ENCODE measurements at places on chromosomes 1 and 21. TPM values are rescaled to one million over a fixed set of nuclear protein-coding genes. Genes with fewer than 3 reads are reported as not detected.

- DNase-seq, result no peak
These were observed 9.4 kb downstream of the LAMB3 start for GRCh38 chr1:209642816-209643215.

The LSS gene
- total RNA-seq, result 194 TPM

The TPRG1L gene
- 42.5 TPM for total RNA-seq

- no peak for DNase-seq
These were observed 590.4 kb downstream of the PLPP3 start for GRCh38 chr1:55988963-55989452.

The C1orf141 gene
- total RNA-seq, result not detected

- no peak for DNase-seq
These were observed 284.4 kb upstream of the PKN2 start for GRCh38 chr1:88399690-88400089.

The AIM2 gene
- total RNA-seq, result 0.42 TPM

GRCh38 chr1:19209439-19209989, 552 bp downstream of the UBR4 start:
- peak; percentile 68 for DNase-seq

The RNU1-4 gene
- total RNA-seq, result under 0.01 TPM

The SERTAD4 gene
- total RNA-seq, result under 0.01 TPM

The MROH7 gene
- total RNA-seq, result 0.51 TPM

- no peak for DNase-seq
These were observed 591.6 kb upstream of the PLXNA2 start for GRCh38 chr1:208835781-208836180.

The GPATCH4 gene
- total RNA-seq, result 18.7 TPM

The RRP15 gene
- 4.9 TPM for total RNA-seq

- no peak for DNase-seq
These were observed 47.1 kb downstream of the GPR88 start for GRCh38 chr1:100584761-100585745.

The INAVA gene
- total RNA-seq, result 3.1 TPM

The CELA3B gene
- total RNA-seq, result not detected

GRCh38 chr1:200075522-200075921, 48.0 kb downstream of the NR5A2 start:
- no peak for DNase-seq

- DNase-seq, result no peak
These were observed 62.4 kb downstream of the ERI3 start for GRCh38 chr1:44292651-44293050.

DNA sequence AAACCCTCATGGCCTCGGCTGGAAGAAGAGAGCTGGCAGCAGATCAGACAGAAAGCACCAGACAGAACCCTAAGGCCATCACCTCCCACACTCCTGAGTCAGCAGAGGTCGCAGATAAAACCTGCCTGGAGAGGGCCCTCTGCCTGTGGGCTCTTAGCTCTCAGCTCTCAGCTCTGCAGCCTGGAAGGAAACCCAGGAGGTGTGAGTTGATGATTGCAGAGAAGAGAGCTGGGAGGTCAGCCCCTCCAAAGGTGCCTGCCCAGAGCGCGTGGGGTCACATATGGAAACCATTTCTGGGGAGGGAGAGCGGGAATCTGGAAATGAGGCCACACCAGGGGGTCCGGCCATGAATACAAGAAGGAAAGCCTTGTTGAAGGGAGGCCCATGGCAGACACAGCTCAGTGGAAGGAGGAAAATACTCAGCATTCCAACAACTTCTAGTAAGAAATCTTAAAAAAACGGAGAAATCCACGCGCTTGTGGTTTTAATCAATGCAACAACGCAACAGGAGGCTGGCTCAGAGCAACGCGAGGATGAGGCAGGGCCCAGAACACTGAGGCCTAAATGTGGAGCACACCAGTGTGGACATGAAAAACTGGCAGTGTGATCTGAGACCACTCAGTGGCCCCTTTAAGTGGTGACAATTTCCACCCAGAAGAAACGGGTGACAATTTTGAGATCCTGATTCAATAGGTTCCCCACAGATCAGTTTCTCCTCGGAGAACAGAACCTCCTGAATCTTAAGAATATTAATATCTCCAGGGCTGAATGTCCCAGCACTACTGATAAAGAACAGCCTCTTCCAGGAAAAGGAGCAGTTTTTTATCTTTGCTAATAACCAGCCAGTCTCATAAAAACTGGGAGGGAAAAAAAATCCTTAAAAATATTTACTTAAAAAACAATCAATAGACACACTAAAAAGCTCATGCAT, 45.7 kb downstream of the PSMG1 start:
- no peak for DNase-seq

GRCh38 chr1:45272913-45273371, 53.8 kb upstream of the HPDL start:
- DNase-seq, result no peak

DNA sequence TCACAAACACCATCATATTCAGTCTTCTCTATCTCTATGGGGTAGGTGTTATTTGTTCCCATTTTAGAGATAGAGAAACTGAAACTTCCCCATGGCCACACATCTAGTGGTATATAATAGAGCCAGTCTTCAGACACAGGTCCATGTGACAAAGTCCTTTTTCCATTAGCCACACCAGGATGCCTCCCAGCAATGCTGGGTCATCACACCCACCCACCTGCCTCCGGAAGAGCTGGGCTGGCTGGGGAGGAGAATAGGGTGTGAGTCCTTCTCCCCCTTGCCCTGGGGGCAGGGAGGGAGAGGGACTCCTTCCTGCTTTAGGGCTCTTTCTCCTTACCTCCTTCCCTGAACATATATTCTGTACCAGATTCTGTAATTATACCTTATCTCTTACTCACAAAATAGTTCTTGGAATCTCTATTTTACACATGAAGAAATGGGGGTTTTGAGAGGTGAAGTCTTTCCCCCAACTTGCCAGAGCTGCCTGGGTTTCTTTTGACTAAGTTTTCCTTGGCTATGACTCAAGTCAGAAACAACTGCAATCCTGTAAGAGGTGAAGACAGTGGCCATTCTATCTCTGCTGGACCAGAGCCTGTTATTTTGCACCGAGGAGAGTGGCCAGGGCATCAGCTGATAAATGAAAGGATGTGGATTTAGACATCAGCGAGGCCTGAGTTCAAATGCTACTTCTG, 30.0 kb downstream of the SOX13 start:
- no peak for DNase-seq

The OR6K2 gene
- not detected for total RNA-seq

GRCh38 chr21:45769294-45769693, 125.8 kb downstream of the PCBP3 start:
- no peak for DNase-seq

- no peak for DNase-seq
These were observed 7.2 kb upstream of the GNG12 start for GRCh38 chr1:67840449-67840848.

The CR2 gene
- not detected for total RNA-seq

GRCh38 chr1:184941735-184942134, 32.6 kb downstream of the NIBAN1 start:
- DNase-seq, result no peak

- DNase-seq, result no peak
These were observed 54.5 kb upstream of the PPM1J start for GRCh38 chr1:112769611-112770010.

DNA sequence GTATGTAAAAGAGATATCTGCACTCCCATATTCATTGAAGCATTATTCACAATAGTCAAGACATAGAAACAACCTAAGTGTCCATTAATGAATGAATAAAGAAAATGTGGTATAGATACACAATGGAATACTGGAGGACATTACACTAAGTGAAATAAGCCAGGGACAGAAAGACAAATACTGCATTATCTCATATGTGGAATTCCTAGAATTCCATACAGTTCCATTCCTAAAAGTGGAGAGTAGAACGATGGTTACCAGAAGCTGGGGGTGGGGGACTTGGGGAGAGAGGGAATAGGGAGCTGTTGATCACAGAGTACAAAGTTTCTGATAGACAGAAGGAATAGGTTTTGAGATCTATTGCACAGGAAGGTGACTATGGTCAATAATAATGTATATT, 7.4 kb downstream of the TMED5 start:
- DNase-seq, result no peak

DNA sequence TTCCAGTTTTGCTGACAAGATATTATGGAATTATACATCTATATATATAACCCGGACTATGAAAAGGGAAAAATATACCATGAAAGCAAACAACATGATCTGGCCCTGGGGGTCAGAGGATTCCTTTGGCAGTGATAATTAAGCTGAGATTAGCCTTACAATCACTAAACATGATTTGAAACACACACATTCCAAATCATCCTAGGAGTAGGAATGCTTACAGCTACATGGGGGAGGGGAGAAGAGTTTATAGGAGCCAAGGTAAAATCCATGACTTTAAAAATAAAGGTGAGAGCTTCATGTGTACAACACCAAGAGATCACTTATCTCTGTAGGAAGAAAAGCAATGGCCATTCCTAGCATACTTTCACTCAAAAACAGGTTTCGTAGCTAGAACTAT, 57.6 kb downstream of the AKT3 start:
- DNase-seq, result no peak

DNA sequence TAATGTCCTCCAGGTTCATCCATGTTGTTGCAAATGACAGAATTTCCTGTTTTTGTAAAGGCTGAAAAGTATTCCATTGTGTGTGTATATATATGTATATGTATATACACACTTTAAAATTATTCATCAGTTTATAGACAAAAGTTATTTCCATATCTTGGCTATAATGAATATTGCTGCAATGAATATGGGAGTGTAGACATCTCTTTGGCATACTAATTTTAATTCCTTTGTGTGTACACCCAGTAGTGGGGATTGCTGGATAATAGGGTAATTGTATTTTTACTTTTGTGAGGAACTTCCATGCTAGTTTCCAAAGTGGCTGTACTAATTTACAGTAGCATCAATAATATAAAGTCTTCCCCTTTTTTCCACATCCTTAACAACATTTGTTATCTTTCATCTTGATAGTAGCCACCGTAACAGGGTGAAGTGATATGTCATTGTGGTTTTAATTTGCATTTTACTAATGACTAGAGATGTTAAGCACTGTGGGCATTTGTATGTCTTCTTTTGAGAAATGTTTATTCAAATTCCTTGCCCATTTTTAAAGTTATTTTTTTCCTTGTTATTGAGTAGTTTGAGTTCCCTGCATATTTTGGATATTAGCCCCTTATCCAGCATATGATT, 243.0 kb downstream of the PDE4B start:
- no peak for DNase-seq

GRCh38 chr1:19262047-19262446, 10.4 kb downstream of the MRTO4 start:
- no peak for DNase-seq

The ALDH4A1 gene
- 287 TPM for total RNA-seq

DNA sequence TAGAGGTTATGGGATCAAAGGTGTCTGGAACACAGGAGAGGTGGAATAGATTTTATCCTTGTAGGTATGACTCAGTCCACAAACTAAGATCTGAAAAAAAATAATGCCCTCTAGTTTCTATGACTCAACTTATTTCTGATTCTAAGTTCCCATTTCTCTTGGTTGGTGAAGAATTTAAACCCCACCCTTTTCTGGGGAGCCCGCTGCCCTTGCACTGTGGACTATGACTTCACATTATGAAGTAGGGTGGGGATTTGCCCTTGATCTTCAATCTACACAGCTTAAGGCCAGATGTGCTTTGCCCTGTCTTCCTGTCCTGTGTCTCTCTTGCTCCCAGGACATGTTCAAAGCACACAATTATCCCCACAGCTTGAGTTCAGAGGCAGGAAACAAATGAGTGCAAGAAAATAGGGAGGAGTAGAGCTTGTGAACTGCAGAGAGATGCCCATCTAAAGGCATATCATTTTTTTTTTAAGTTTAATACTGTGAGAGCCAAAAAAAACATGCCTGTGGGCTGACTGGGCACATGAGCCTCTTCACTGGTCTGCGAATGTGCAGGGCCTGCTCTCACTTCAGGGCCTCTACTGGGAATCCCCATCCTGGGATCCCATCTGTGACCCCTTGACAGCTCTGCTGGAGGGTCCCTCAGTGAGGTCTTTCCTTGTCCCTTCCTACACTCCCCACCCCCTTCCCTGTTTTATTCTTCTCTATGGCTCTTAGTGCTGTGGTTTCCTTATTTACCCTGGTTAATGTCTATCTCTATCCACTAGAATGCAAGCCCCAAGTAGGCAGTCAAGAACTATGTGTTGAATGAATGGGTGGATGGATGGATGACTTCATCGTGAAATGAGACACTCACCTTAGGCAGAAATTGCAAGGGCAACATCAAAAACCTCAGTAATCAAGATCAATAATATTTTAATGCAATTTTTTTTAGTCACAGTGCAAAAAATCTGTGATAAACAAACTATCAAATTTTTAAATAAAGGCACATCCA, 61.5 kb downstream of the CD58 start:
- no peak for DNase-seq

The ST6GALNAC5 gene
- total RNA-seq, result 0.17 TPM

DNA sequence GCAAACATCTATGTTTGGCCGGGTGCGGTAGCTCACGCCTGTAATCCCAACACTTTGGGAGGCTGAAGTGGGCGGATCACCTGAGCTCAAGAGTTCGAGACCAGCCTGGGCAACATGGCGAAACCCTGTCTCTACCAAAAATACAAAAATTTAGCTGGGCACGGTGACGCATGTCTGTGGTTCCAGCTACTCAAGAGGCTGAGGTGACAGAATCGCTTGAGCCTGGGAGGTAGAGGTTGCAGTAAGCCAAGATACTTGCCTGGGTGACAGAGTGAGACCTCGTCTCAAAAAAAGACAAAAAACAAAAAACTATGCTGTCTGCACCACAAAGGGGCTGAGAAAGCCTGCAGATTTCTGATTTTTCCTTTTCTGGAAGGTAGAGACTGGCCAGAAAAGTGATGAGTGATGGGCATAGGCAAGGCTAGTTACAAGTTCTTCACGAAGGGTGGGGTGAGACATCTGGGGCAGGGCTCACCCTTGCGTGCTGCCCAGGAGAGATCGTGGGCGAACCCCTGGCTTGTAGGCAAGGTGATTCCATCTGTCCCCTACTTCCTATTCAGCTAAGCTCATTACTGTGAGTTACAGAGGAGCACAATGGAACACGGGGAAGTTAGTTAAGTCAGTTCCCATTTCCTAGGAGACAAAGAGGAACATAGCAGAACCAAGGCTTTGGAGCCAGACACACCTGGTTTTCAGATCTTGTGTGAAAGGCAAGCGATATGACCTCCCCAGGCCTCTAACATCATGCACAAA, 3.2 kb downstream of the SLC2A1 start:
- DNase-seq, result peak; percentile 46

GRCh38 chr1:161033751-161034150, 5.0 kb downstream of the TSTD1 start:
- no peak for DNase-seq

The PARS2 gene
- total RNA-seq, result 3.1 TPM

DNA sequence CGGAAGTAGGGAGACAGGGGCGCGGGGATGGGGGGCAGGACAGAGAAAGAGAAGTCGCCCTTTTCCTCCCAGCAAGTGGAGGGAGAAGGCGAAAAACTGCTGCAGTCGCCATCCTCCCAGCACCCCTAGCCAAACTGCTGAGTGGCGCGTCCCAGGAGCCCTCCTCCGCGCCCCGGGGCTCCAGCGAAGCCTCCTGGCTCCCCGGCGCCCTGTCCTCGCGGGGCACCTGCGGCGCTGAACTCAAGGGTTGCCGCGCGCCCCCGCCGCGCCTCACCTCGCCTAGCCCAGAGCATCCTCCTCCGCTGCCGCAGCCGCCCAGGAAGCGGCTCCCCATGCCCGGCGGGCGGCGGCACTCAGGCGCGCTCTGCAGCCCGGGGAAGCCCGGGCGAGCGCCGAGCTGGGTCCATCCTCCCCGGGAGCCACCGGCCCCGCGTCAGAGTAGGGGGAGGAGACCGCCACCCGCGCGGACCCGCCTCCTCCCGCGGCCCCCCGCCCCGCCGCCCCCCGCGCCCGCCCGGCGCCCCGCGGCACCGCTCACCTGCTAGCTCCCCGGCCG, at the start of gene DAB1:
TSS of gene DAB1 (minus strand) at position 405 of the 556 bp plus-strand sequence. CDS start 133,030 bp downstream, outside the sequence.
- peak; percentile 41 for DNase-seq

- DNase-seq, result no peak
These were observed 256.8 kb downstream of the DISC1 start for GRCh38 chr1:231883382-231883781.

All from liver (tissue), 10 donors.